ENCODE measurements at places on chromosomes 6 and 20.

- no peak for DNase-seq
Measured at GRCh38 chr6:20366082-20366830, 35.4 kb upstream of the E2F3 start.

- DNase-seq: no peak
Measured at GRCh38 chr20:2919518-2920245, 46.4 kb downstream of the PTPRA start.

- DNase-seq: no peak
Measured at GRCh38 chr6:106763361-106763760, 134.0 kb downstream of the QRSL1 start.

- no peak for DNase-seq
Measured at GRCh38 chr6:147135211-147135681, 69.0 kb upstream of the STXBP5 start.

GRCh38 chr6:105771313-105771970 is 314.7 kb upstream of the PRDM1 start:
- no peak for DNase-seq

DNA sequence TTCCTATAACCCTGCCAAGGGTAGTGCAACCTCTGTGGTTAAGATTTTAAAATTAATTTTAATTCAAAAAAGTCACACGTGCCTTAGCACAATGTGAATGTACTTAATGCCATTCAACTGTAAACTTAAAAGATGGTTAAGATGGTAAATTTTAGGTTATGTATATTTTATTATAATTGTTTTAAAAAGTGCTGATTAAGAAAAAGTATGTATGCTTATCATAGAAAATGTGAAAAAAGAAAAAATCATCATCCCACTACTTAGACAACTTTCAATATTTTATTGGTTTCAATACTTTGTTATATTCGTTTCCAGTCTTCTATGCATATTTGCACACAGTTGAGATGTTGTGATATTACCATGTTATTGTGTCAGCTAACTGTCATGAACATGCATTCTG is 18.7 kb downstream of the ARFGEF2 start:
- DNase-seq: no peak

DNA sequence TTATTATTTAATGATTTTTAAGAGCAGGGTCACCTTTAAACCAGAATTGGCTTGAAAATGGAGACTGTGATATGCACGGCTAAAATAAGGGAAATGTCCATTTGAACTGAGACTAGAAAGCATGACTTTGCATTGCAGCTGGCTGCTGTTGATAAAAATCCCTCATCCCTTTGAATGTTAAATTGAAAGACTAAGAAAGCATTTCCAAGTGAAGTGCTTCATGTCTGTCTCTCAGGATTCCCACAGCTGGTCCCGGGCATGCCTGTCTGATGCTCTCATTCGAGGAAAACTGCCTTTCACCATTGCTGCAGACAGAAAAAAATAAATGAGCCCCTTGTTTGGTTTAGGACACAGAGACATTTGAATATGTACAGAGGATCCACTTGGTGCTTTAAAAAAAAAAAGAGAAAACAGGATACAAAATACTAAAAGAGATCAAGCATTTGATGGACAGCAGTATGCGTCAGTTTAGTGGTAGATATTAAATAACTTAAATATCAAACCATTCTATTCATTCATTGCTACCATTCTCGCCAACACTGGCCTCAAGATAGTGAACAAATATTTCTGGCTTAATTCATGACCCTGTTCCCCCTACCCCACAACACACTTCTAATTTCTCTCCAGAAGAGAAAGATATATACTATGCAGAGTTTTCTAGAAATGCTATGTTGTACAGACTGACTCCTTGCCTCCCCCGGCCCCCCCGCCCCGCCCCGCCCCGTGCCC is 55.0 kb downstream of the TBC1D7 start:
- no peak for DNase-seq
